ENCODE measurements at places on chromosomes 5 and 9.

GRCh38 chr9:33719581-33720374 lies 75.6 kb upstream of the PRSS3 start:
- no peak for DNase-seq

DNA sequence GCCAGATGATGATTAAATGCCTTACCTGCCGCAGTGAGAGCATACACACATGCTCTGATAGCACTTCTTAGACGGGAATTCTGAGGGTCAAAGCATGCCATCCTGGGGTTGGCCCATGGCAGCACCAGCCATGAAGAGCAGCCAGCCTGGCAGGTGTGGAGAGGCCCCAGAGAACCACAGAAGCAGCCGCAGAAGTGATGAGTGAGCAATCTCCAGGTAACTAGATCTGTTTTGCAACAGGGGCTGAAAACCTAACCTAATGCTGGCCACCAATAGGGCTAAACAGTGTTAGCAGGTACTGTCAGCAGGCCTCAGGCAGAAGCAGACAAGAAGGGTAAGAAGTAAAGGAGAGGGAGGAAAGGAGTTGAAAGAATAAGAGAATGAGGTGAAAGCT lies 33.5 kb upstream of the HOMER1 start:
- DNase-seq, result no peak

DNA sequence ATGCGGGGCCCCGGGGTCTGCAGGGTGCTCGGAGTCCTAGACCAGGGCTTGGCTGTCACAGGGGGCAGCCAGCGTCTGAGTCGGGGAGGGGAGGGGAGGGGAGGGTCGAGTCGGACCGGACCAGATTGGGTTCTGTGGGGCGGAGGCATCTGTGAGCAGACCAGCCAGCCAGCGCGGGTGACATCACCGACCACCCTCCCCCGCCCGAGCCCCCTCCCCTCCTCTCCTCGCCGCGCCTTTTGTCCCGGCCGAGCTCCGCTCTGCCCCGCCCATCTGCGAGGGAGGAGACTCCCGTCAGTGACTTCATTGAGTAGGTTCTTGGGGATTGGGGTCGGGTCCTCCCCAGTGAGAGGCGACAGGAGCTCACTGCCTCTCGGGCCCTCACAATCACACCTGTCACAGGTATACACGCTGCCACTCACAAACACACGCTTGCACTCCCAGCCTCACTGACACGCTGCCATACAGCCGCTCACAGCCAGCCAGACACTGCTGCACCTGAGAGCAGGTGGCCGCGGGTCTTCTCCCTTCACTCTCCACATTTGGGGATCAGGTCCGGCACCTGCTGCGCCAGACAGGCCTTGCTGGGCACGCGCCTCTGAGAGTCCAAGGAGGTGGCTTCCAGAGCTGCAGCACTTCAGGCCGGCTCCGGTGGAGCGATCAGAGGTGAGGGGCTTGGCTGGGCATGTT lies 546 bp downstream of the DNAJB5 start:
- DNase-seq, result peak; percentile 65

- DNase-seq, result peak; percentile 38
Measured at GRCh38 chr9:83582029-83582428, 40.9 kb upstream of the IDNK start.

DNA sequence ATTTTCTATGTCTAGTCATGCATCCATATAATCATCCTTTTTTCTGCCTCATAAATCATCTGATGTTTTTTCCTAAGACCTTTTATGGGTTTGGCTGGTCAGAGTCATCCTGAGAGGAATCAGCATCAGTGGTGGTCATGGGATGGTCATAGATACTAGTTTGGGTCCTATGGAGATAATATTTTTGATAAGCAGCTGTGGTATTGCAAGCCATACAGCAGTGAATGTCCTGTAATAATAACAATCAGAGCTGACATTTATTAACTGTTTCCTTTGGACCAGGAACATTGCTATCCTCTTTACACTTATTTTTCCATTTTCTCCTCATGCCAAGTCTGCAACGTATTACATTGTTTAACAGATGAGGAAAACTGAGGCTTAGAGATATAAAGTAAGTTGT lies 83.1 kb downstream of the TEX10 start:
- DNase-seq, result no peak

- peak; percentile 74 for DNase-seq
Measured at GRCh38 chr9:130118841-130119518, 53.2 kb upstream of the NCS1 start.

DNA sequence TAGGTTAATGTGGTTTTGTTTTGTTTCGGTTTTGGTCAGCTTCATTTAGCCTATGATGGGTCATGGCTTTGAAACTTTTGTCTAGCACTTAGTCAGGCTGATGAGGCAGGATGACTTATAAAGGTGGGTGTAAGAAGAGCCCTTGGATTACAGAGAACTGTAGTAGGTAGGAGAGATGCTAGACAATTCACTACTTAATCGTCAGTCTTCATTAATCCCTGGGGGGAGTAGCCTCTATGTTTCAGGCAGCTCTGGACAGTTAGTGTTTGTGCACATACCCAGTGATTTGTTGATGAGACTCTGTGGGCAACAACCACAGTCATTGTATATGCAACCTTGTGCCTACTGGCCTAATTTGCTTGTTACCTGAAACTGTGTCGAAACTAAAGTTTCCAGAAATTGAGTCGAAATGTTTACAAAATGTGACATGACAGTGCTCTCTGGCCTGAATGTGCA lies 113.3 kb downstream of the MTREX start:
- DNase-seq, result no peak

DNA sequence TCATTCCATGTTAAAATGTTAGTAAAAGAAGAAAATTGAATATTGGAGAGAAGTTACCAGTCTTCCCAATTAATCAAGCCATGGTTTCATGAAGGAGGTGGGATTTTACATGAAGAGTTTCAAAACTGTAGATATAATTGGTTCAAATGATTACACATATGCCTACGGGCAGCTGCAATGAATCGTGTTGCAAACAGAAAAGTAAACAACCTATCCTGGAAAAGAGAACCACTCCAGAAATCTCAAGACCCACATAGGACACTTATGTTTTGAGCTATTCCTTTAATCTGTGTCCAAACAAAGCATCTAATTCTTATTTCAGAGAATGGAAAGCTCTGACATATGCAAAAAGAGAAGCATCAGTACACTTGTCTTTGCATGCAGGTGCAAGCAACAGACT lies 340.2 kb downstream of the NDUFS4 start:
- no peak for DNase-seq

DNA sequence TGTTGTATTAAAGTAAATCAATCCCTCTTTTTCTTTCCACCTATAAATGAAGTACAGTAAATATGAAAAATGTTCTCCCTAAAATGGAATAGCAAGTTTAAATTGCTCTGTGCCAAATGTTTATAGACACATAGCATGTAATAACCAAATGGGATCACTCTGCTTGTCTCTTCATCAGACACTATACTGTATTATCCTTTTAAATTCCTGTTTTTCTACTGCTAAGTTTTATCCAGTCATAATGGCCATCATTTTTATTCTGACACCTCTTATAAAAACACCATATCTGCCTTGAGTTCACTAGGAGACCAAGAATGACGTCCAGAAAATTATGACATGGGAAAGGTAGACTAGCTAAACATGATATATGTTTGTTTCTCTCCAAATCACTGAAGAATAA lies 252.8 kb downstream of the CAAP1 start:
- no peak for DNase-seq

DNA sequence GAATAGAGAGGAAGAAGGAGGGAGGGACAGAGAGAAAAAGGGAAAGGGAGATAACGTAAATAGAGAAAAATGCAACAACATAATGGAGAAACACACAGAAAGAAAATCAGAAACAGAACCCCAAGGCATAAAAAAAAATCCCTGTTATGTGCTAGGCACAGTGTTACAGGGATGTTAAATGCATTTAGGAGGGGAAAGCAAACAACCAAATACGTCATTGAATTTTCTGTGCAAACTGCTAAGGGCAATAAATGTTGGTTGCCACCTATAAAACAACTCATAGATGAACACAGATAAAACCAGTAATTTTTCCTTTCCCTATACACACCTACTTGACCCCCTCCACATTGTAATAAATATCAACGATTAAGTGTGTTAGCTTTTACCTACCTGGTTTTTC lies 51.3 kb upstream of the ASTN2 start:
- no peak for DNase-seq

- no peak for DNase-seq
Measured at GRCh38 chr9:98207606-98208005, 15.2 kb upstream of the CORO2A start.

DNA sequence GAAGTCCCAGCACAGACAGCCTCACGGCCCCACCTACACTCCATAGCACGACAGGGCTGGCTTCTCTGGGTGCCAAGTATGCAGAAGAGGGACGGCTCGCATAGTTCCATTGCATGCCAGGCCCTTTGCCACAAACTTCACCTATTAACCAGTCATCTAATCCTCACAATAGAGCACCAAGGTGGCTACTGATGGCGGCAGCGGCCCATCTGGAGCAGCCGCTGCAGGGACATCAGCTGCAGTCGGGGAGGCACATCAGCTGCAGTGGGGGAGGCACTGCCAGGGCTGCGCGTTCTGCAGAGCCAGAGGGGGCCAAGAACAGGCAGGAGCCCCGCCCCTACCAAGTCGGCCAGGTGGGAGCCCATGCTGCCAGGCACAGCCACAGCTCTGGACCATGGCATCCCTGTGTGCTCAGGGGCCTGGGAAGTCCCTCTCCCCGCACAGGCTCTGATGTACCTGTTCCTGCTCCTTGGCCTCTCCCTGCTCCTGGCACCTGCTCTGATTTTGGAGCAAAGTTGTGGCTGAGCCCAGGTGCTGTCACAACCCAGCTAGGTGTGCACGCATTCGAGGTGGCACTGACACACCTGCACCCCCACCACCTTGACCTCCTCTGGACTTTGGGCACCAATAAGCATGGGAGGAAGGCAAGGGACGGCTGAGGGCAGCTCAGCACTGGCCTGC lies 61.5 kb upstream of the SYNPO start:
- no peak for DNase-seq

GRCh38 chr5:15234911-15235310 lies 265.1 kb upstream of the FBXL7 start:
- DNase-seq, result no peak

DNA sequence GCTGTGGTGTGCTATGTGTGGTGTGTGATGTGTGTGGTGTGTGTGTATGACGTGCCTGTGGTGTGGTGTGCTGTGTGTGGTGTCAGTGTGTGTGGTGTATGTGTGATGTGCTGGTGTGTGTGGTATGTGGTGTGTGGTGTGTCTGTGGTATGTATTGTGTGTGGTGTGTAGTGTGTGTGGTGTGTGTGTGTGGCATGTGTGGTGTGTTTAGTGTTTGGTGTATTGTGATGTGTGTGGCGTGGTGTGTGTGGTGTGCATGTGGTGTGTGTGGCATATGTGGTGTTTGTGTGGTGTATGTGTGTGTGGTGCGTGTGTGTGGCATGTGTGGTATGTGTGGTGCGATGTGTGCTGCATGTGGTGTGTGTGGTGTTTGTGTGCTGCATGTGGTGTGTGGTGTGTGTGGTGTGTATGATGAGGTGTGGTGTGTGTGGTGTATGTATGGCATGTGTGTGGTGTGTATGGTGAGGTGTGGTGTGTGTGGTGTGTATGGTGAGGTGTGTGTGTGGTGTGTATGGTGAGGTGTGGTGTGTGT lies 18.3 kb upstream of the RNU6ATAC start:
- DNase-seq, result no peak

GRCh38 chr9:90458485-90458884 lies 184.1 kb downstream of the DIRAS2 start:
- no peak for DNase-seq
